GM19239 (cell line): ENCODE measurements at places on chromosomes 5 and 9.

DNA sequence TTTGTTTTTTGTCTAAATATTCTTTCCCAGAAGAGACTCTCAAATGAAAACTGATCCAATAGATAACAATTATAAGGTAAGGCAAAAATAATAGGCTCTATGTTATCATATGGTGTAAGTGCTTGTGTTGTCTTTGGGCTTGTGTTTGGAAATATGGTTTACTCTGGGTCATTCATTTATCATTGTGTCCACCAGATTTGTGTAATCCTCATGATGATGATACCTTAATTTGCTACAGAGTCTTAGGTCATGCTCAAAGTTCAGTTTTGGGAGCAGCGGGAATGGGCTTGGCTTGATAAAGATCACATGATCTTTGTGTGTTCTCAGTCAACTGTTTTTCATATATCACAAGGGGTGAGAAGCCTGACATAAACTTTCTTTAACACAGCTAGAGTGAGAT, 34.2 kb downstream of the PLPPR1 start:
- DNase-seq, result no peak

DNA sequence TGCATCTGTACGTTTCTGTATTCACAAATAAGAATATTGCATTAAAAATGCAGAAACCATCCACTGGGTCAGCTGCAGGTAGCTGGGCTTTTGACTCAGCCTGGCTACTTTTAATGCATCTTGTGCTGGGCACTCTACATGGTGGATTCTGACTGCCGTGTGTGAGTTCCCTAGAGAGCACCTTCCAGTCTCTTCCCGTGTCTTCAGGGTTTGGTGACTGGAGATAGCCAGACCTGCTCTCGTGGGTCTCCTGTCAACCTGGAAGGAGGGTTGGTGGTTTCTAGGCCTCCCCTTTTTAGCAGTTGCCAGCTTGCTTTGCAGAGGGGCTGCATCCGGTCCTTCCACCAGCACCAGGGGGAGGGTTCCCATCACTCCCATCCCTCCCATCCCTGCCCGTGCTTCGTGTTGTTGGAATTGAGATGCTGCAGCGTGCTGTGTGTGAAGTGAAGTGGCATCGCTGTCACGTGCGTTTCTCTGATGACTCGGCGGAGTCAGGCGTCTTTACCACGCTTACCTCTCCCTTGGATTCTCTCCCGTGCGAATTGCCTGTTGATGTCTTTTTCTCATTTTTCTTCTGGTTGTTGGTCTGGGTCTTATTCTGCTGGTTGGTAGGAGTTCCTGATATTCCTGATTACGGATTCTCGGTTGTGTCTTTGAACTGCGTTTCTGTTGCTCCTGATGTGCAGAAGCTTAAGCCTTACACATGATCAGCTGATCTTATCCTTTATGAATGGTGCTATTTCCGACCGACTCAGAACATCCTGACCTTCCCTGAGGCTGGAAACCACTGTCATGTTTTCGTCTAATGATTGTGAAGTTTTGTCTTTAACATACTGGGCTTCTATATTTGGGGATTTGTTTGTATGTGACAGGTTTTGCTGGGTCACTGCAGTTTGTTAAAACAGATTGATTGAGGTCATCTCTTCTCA, 16.9 kb downstream of the FBXW5 start:
- no peak for DNase-seq

DNA sequence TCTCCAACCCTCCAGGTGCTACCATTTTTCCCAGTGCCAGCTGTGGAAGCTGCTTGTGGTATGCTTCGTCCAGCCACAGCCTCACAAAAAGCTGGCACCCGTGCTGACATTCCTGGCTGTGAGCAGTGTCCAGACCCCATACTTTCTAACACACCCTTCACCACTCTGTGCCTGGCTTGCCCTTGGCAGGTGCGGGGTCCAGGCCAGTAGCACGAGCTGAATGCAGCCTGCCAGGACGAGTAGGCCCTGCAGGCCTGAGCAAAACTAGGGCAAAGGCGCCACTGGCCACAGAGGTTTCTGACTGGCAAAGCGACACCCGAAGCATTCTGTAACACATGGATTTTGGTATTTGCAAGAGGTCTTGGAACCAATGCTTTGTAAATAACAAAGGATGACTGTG, 26.0 kb upstream of the GHR start:
- no peak for DNase-seq

- DNase-seq, result no peak
Measured at GRCh38 chr5:42061121-42061520, 136.0 kb downstream of the FBXO4 start.

- no peak for DNase-seq
Measured at GRCh38 chr5:108917596-108917995, 169.9 kb downstream of the FER start.

GRCh38 chr9:73753171-73753570, 601.5 kb downstream of the ANXA1 start:
- DNase-seq, result no peak

- no peak for DNase-seq
Measured at GRCh38 chr9:109953300-109953699, 173.3 kb downstream of the PALM2AKAP2 start.

GRCh38 chr5:10735569-10736276, 25.3 kb downstream of the DAP start:
- DNase-seq, result no peak

- no peak for DNase-seq
Measured at GRCh38 chr9:82038897-82039296, 50.3 kb downstream of the SPATA31D1 start.

DNA sequence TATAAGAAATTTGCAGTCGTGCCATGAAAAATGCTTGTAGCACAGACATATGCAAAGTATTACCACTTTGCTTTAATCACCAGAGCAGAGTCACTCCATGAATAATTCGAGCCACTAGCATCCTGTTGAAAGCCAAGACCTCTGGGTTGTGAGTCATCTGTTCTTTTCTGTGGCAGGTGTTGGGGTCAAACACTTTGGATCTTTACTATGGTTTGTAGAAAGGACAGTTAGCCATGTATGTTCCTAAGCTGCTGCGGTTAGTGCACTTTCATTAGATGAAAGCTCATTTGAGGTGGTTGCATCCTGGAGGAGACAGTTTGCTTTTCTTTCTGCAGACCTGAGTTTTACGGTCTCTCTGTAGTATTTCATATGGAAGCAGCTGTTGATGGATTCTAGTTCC, 223.7 kb downstream of the DMRT2 start:
- no peak for DNase-seq

DNA sequence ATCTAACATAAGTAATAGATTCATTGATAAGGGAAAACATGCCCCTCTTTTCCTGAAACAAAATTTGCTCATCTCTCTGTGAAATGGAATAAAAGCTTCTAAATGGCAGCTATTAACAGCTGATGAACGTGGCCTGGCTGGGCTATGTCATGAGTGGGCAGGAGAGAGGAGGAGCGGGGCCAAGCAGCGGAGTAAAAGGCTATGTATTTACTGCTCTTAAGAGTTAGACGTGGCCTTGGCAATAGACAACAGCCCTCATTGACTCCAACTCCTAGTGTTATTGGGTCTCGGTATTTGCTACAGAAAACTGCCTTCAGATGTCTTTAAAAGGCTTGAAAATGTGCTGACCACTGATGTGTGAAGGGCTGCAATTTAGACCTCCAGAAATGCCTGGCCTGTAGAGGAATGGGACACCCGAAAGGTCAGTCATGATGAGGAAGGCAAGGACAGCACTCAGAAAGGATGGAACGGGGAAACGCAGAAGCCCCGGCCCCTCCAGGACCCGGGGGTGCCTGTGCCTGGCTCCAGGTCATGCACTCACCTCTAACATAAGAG, 116.8 kb downstream of the PDZD2 start:
- no peak for DNase-seq

DNA sequence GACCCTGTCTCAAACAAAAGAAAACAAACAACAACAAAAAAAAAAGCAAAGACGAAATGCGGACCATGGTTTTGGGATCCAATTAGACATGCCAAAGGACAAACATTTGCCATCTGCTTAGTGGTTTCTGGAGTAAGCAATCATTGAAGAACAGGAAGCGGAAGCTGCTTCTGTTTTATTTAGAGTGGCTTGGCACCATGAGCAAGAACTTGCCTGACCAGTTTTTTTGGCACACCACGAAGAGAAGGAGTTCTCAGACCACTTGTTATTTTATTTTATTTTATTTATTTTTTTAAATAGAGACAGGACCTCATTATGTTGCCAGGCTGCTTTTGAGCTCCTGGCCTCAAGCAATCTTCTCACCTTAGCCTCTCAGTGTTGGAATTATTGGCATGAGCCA, 17.0 kb downstream of the BTF3 start:
- no peak for DNase-seq

- DNase-seq, result no peak
Measured at GRCh38 chr9:87395804-87396479, 101.7 kb upstream of the DAPK1 start.

DNA sequence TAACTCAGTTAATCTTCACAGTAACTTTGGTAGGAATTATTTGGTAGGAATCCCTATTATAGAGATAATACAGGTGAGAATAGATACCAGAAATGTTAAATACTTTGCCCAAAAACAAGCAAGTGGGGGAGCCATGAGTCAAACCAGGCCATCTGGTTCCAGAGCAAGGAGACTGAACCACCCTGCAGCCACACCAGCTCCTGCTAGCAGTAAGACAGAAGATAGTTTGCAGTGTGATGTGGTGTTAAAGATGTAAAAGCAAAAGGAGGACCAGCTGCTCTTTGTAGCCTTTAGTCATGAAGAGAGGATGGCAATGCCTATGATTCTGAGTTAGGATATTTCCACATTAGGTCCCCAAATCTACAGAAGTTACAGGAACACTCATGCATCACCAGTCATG, 101.4 kb downstream of the PRKACG start:
- no peak for DNase-seq

- DNase-seq, result no peak
Measured at GRCh38 chr9:80020056-80020455, 448.3 kb downstream of the TLE4 start.

DNA sequence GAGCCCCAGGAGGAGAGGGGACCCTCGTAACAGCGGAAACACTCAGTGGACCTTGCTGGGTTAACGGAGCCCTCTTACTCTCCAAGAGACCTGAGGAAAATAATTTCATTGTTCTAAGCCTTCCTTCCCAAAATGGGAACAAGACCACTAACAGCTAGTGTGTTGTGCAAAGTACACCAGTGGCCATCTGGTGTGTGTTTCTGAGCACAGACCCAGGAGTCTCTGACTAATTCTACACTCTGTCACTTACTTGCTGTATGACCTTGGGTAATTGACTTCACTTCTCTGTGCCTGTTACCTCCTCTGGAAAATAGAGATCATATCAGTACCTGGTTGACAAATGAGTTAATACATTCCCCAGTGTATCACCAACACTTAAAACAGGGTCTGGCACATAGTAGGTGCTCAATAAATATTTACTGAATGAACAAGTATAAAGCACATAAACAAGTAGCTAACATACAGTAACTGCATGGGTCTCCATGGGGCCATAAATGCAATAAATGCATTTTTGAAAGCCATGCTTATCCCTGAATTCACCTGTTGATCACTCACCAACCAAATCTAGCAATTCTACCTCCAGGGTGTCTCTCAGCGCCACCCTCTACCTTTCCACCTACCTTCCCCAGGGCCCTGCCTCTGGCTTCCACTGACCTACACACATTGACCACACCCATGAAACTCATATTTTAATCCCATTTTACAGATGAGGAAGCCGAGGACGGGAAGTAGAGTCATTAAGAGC, 44.7 kb upstream of the AKNA start:
- no peak for DNase-seq

DNA sequence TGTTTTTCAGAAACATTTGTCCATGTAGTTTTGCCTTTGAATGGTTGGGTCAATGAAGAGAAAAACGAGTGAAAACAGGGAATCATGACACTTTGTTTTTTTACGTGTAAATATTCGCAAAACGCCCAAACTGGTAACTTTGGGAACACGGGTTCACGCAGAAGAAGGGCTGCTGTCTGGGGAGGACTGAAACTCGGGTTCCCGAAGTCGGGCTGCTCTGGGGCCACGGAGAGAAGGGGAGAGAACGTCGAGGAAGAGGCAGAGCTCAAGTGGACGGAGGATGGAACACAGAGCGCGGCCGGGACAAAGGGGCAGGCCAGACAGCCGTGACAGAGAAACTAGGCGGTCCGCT, 478 bp upstream of the SETD9 start:
- no peak for DNase-seq

DNA sequence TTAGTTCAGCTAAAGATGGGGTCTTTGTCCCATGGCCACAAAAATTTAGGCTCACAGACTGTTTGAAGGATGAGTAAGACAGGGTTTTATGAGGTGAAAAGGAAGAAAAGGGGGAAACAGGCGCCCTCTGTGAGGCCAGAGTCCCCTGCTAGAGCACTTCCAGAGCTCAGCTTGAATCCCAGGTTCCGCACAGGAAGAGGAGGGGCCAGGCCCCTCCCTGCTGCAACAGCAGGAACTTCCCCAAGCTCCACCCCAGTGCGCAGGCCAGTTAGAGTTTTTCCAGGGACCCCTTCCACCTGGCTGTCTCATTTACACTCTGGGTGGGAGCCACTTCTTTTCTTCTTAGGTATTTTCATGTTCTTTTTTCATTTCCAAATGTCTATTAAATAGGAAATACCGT, 480.8 kb downstream of the PSAT1 start:
- DNase-seq, result no peak

DNA sequence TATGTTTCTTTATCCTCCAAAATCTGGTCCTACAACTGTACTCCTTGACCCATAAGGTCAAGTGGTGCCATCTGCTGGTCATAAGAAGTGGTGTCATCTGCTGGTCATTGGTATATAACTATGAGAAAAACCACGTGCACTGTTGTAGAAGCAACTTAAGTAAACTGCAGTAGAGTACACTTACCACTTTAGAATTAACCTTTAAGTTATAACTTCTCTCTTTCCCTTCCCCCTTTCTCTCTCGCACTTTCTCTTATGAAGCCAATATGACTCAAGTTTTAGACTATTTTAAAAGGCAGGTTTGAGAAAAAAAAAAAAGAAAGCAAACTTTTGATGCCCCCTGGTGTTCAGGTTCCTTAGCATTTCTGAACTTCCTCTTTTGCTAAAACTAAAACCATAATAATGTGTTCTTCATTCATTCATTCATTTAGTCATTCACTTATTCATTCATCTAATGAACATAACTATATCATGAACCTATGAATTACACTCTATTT, 12.8 kb upstream of the MTAP start:
- peak; percentile 21 for DNase-seq

DNA sequence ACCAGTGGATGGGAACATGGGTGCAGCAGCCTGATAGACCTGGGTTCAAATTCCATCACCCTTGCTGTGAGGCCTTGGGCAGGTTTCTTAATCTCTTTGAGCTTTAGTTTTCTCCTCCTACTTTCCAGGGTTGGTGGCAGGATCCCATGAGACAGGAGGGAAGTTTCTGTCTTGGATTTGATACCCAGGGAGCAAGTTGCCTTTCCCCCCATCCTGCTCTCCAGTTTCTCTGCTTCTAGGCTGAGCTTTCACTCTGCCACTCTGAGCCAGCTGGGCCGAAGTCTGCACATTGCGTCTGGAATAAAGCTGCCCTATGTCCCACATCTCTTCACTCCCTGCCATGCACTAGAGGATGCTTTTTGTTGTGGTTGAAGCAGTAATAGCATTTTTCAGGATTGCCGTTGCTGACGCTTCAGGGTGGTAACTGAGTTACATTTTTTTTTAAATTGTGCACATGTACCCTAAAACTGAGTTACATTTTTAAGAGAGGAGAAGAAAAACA, 40.5 kb upstream of the ANGPTL2 start:
- no peak for DNase-seq

- DNase-seq, result no peak
Measured at GRCh38 chr5:170388818-170389549, at the start of gene KCNMB1. Gene KCNMB1 (minus strand): TSS chr5:170389367. CDS start chr5:170385447, 3,920 bp downstream.

- no peak for DNase-seq
Measured at GRCh38 chr5:35282810-35283209, 52.5 kb upstream of the PRLR start.

- no peak for DNase-seq
Measured at GRCh38 chr9:74035786-74036185, 461.3 kb upstream of the RORB start.
